ENCODE measurements at places on chromosomes 7 and 10.
A peak's percentile ranks its signal among the peaks of the same experiment; 100 is the strongest.

- DNase-seq: no peak
These were observed 73.1 kb upstream of the HECW1 start for GRCh38 chr7:43039346-43039745.

GRCh38 chr7:39741942-39742623 lies 118.7 kb downstream of the RALA start:
- peak; percentile 63 for DNase-seq

DNA sequence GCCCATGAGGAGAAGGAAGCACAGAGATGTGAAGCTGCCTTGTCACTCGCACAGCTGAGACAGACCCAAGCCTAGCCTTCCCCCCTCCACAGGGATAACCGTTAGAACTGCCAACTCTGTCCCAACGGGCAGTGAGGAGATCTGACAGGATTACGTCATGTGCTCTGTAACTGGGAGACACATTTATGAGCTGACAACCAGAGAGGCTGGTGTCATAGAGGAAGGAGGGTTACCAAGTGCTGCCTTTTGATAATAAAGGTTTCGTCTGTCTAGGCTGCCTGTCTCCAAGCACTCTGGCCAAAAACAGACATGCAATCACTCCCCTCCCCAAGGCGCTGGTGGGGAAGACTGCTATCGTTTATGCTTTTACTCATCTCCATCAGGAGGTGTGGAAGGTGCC lies 165.9 kb downstream of the PLXNA4 start:
- peak; percentile 73 for DNase-seq

DNA sequence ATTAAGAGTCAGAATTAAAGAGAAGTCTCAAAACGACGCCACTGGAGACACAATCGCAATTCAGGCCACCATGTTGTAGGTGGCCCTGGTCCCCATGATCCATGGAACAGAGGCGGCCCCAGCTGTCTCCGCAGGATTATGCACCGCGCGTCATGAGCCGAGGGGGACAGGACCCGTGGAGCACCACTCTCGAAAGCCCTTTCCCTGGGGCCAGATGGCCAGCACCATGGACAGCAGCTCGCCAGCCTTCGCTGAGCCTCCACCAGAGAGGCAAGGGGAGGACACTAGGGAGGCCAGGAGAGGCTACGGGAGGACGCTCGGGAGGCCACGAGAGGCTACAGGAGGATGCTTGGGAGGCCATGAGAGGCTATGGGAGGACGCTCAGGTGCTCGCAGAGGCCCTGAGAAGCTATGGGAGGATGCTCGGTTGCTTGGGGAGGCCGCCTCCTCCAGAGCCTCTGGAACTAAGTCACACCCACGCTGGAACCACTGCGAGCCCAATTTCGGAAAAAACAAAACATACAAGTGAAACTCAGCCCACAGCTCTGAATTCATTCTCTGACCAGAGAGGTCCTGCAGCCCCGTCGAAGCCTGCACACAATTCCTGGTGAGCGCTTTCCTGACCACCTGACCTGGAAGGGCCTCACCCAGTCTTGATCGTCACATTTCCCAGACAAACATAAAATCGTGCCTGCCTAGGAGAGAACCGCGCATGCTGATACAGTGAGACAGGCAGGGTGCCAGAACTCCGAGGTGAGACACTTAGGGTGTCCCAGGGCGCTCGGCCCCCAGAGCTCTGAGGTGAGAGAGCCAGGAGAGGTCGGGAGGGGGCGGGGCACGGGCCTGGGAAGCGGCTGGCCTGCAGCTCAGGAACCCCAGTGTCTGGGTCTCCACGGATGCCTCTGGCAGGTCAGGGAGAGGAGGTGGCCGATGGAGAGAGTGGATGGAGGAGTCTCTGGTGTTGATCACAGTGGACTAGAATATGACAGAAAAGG lies 224.4 kb downstream of the PTPRN2 start:
- no peak for DNase-seq

DNA sequence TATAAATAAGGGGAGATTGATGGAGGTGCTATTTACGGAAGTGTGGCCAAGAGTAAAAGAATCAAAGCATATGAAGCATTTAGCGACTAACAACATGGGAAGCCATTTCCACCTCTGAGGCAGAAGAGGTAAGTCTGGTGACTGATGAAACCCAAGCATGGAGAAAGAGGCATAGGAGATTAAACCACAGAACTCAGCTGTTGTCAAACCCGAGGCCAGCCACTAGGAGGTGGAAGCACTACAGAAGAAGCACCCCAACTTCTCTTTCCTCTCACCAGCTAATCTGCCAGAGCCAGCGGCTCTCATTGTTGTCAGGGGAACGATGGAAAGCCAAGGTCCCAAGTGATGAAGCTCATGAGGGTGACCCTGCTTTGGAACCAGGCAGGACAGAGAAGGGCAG lies 19.6 kb upstream of the CNTNAP2 start:
- peak; percentile 2 for DNase-seq

DNA sequence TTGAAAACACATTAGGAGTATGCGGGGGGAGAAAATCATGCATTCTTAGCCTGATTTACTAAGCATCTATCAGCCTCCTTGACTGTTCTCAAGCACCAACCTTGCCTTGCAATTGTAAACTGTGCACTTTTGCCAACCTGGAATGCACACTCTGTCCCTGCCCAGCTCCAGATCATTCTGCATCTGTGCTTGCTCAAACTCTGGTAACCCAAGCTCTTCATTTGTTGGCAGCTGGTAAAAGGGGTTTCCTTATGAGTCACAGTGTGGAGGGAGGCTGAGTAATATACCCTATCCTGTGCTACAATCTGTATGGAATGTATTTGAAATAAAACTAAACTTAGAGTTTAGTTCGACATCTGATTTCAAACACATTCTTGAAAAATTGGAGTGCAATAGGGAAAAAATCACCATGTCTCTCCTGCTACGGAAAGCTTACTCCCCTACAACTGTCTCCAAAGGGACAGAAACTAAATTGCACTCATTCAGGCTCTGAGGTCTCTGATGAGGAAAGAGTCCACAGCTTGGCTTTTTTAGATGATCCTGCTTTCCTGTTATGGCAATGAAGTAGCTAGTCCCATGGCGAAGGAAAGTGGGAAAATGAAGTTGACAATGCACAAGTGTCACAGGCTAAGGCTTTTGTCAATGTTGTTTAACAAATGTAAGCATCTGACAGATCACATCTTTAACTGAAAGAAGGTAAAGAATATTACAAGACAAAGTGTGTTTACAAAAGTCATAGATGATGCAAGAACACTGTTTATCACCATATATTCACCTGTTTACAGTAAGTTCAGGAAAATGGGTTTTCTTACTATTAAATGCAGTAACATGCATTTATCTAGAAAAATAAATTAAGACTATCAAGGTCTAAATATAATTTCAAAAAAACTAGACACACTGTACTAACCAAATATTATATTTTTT lies 61.9 kb downstream of the TES start:
- DNase-seq: no peak

DNA sequence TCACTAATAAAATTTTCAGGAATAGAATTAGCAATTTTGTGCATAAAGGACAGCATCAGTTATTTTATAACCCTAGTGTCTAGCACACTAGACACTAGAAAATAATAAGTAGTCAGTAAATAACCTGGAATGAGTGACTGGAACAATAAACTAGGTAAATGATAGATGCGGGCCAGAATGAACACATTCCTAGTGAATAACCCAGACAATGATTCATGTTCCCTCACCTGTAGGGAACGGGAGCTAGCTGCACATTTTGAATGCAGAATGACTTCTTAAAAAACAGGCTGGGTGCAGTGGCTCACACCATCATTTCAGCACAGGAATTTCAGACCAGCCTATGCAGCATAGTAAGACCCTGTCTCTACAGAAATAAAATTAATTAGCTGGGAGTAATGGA lies 3.2 kb upstream of the ATOH7 start:
- no peak for DNase-seq

- no peak for DNase-seq
These were observed 147.5 kb downstream of the RTKN2 start for GRCh38 chr10:62121187-62121530.

DNA sequence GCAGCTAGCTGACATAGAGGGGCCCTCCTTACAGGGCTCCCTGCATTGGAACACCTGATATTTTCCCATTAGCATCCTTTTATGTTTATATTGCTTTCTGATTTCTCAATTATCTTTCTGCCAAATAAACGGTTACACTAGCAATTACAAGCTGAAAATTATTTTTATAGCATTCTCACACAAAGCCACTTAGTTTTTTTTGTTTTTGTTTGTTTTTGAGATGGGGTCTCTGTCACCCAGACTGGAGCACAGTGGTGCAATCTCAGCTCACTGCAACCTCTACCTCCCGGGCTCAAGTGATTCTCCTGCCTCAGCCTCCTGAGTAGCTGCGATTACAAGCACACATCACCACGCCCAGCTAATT lies 9.9 kb upstream of the ZC3HAV1 start:
- no peak for DNase-seq

GRCh38 chr10:1673568-1674345 lies 63.6 kb downstream of the ADARB2 start:
- no peak for DNase-seq

All from OCI-M1 (cell line).